ENCODE measurements at places on chromosomes 4 and X. TPM values are rescaled to one million over a fixed set of nuclear protein-coding genes. Genes with fewer than 3 reads are reported as not detected.

ENAM gene
- total RNA-seq: not detected

PAGE2B gene
- not detected for total RNA-seq

GPR119 gene
- total RNA-seq: not detected

TLR3 gene
- 6.2 TPM for total RNA-seq

TBC1D8B gene
- total RNA-seq: 13.0 TPM

SULT1B1 gene
- total RNA-seq: 0.65 TPM

ARSD gene
- total RNA-seq: 8.6 TPM

FBXL5 gene
- 52.2 TPM for total RNA-seq

CORIN gene
- not detected for total RNA-seq

ARSJ gene
- 37.2 TPM for total RNA-seq

INTU gene
- total RNA-seq: 4.5 TPM

STIM2 gene
- total RNA-seq: 7.5 TPM

DCLK2 gene
- total RNA-seq: 1.8 TPM

SLC34A2 gene
- total RNA-seq: not detected

ATOH1 gene
- not detected for total RNA-seq

NUDT11 gene
- 8.3 TPM for total RNA-seq

SCFD2 gene
- total RNA-seq: 27.2 TPM

CCSER1 gene
- 5.7 TPM for total RNA-seq

HERC6 gene
- 1.8 TPM for total RNA-seq

PDGFRA gene
- 240 TPM for total RNA-seq

PF4V1 gene
- 4.9 TPM for total RNA-seq

ITGB1BP2 gene
- total RNA-seq: 1.3 TPM

CSAG2 gene
- not detected for total RNA-seq

SLC25A53 gene
- 4.5 TPM for total RNA-seq

NUDT10 gene
- total RNA-seq: 0.18 TPM

MAGEB2 gene
- total RNA-seq: not detected

ITM2A gene
- total RNA-seq: 89.3 TPM

CHST7 gene
- 38.2 TPM for total RNA-seq

KIT gene
- total RNA-seq: 1.1 TPM

PASD1 gene
- not detected for total RNA-seq

TMEM164 gene
- 29.8 TPM for total RNA-seq

GNRHR gene
- total RNA-seq: not detected

STOX2 gene
- 0.18 TPM for total RNA-seq

ADH1C gene
- total RNA-seq: 0.54 TPM

IL2 gene
- total RNA-seq: not detected

ARHGEF9 gene
- 11.0 TPM for total RNA-seq

GPAT3 gene
- total RNA-seq: 0.72 TPM

MTMR8 gene
- not detected for total RNA-seq

NSUN7 gene
- total RNA-seq: not detected

CT83 gene
- not detected for total RNA-seq

IL13RA2 gene
- 13.1 TPM for total RNA-seq

PCDH11X gene
- total RNA-seq: not detected

SUPT20HL1 gene
- not detected for total RNA-seq

TMEM175 gene
- total RNA-seq: 16.7 TPM

FAT4 gene
- 27.2 TPM for total RNA-seq

ETDB gene
- total RNA-seq: not detected

ARHGAP10 gene
- 19.3 TPM for total RNA-seq

GK gene
- 2.2 TPM for total RNA-seq

SOWAHD gene
- total RNA-seq: not detected

NHSL2 gene
- total RNA-seq: 0.81 TPM

UBQLN2 gene
- total RNA-seq: 14.1 TPM
